ENCODE measurements at places on chromosomes 16 and 17.

- DNase-seq, result no peak
Measured at GRCh38 chr17:74935585-74936469, at the start of gene OTOP3. Gene OTOP3 (plus strand): TSS chr17:74935898. CDS start chr17:74935922, 24 bp downstream.

DNA sequence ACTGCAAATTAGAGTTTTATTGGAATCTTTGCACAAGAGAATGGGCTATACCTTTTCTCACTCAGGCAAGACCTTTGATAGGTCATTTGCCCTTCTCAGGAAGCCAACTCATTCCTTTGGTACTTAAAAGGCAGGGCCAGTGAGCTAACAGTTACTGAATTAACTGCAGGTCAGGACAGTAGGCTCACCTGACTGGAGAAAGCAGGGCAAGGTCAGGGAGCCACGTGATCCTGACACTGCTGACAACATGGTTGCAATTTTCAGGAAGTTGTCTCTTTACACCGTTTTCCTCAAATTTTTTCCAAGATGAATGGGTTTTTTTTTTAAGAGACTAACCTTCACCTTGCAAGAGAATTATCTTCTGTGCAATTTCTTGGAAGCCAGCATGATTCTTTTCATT, 21.1 kb downstream of the CPSF4L start:
- no peak for DNase-seq

- no peak for DNase-seq
Measured at GRCh38 chr17:65027305-65027704, 29.2 kb downstream of the GNA13 start.

GRCh38 chr17:13874134-13874533, 195.2 kb upstream of the COX10 start:
- DNase-seq, result no peak

- DNase-seq, result no peak
Measured at GRCh38 chr16:22816475-22816874, 2.5 kb downstream of the HS3ST2 start.

DNA sequence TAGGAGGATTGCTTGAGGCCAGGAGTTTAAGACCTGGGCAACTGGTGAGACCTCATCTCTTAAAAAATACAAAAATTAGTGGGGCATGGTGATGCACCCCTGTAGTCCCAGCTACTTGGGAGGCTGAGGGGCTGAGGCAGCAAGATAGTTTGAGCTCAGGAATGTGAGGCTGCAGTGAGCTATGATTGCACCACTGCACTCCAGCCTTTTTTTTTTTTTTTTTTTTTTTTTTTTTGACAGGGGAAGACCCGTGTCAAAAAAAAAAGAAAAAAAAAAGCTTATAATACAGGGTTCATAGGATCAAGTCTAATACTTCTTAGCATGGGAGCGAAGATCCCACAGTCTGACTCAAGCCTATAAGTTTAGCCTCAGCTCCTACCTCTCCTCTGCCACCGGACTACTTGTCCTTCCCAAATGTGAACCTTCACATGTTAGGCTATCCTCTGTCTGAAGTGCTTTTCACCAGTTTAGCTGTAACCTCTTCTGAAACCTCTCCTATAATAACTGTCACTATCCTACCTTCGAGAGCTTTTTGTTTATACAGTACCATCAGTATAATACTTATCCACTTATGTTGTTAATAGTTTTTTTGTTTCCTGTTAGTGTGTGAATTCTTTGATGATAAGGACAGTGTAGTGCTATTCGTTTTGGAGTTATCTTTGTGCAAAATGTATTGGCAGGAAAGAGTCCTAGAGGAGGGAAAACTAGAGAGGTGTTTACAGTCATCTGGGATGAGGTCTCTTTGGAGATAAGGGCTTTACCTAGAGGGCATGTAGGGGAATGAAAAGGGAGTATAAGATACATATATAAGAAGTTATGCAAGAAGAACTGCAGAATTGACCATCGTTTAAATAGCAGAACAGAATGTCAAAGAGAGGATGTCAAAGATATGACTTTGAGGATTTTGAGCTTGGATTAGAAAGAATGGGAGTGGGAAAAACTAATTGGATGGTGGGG, 15.5 kb downstream of the CPD start:
- DNase-seq, result peak; percentile 14

GRCh38 chr17:29046473-29046839, 3.5 kb downstream of the PIPOX start:
- no peak for DNase-seq

DNA sequence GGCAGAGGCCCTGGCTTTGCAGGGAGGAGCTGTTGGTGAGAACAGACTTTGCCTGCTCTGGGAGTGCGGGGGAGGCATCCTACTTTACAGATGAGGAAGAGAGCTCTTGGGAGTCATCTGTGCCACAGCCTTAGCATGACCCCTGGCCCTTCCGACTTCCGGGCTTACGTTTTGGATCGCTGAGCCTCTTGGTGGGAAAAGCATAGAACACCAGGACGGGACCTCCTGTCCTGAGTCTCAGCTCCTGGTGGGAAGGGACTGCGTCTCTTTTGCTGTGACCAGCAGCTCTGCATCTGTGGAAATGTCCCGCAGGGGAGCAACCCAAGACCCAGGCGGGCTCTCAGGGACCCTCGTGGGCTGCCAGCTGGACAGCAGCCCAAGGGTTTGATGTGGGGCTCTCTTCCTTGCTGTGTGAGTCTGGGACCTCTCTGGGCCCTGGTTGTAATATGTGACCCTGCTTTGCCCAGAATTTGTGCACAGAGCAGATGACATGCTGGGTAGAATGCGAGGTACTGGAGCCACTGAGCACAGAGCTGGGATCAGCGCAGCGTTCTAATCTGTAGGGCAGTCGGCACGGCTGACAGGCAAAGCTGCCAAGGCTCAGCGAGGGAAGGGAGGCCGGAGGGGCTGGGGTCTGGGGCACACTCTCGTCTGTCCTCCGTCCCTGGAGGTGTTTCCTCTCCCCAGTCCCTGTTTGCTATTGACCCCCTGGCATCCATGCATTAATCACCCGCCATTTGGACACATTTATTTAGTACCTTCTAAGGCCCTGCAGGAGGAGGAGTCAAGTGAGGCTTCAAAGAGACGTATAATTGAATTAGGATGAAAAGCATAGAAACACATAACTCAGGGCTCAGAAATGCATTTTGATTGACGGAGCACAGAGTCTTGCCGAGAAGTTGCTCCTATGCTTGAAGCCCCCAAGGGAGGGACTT, 64.0 kb downstream of the NT5M start:
- no peak for DNase-seq

DNA sequence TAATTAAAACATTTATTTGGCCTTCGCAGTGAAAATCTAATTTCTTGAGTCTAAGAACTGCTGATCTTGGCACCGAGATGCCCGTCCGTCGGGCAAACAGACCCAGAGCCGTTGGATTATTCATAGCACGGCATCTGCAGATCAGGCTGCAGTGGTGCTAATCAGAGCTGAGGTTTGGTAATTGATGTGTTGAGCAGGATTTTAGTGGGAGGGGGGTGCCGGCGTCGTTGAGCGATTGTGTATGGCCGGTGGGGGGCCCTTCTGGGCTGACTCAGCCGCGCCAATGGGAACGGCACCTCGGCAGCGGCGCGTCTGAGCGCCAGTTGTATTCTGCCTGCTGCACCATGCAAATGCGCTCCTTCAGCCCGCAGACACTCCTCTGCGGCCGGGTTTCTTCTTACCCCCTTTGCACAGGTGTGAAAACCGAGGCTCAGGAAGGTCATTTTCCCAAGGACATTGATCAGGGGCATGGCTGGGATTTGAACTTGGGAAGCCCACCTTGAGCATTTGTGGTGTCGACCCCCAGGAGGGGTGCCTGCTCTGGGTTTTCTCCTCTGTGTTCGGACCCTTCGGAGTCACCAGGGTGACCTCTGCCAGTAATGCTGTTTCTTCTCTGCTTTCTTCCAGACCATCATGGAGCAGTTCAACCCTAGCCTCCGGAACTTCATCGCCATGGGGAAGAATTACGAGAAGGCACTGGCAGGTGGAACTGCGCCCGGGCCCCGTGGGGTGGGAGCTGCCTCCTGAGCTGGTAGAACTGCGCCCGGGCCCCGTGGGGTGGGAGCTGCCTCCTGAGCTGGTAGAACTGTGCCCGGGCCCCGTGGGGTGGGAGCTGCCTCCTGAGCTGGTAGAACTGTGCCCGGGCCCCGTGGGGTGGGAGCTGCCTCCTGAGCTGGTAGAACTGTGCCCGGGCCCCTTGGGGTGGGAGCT, 18.4 kb downstream of the BAIAP2 start:
- no peak for DNase-seq

DNA sequence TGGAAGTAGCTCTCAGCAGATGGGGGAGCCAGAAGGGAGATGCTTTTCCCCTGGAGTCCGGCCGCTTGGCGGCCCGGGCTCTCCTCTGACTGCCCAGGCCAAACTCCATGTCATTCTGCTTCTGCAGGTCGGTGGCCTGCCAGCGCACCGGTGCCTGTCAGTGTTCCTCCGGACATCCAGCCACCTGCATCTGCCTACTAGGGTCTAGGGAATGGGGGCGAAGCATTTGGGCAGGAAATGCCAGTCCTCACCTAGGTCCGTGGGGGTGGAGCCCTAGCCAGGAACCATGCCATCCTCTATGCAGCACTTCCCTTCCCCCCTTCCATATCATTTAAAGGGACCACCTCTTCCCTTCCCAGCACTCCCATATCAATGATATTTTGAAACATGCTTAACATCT, 34.2 kb downstream of the GJC1 start:
- DNase-seq, result no peak

DNA sequence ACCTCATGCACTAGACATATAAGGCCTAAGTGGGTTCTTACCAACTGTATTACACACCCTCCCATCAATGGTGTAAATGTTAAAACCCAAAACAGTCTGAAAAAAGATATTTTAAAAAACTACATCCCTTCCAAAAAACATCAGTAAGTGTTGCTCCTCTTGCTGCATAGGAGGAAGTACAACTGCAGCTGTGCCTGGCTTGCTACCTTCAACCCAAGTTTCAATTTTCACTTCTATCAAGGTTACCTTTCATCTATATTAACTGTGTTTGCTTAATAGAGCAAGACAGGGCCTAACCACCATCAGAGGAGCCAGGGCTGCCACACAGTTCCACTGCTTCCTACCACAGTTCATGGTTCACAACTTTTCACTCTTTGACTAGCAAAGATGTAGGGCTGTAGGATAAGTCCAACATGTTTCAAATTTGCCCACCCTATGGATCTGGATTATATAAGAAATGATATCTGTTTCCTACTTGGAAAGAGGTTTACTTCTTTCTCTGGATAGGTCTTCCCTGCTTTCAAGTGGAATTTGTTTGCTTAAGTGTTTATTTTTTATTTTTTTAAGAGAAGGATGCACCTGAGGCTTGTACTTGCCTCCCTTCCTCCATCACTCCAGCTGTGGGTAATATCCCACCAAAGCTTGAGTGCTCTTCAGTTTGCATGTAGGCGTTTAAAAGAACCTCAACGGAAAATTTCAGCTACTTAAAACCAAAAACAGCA, 56.7 kb downstream of the GRB7 start:
- no peak for DNase-seq

GRCh38 chr16:73196670-73197069, 148.7 kb upstream of the ZFHX3 start:
- peak; percentile 54 for DNase-seq

DNA sequence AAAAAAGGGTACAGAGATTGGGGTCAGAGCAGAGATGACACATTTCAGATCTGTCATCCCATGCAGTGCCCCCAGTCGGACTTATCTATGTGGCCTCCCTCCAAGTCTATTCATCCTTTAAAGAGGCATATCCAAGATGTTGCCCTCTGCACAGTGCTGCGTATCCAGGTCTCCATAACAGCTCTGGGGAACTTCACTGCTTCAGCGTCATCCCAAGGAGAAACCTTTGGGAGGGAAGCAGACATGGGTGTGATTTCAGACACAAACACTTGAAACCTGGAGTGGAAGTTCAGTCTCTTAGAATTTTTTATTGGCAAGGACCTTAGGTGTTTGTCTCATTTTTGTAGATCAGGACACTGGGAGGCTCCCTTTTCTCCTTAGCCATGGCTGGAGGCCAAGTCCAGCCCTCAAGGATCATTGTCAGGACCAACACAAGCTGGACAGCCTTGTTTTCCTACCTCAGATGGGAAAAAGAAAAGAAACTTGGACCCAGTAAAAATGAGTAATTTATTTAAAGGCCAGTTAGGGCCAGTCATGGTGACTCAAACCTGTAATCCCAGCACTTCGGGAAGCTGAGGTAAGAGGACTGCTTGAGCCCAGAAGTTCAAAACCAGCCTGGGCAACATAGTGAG, 23.9 kb upstream of the NLK start:
- no peak for DNase-seq

- DNase-seq, result no peak
Measured at GRCh38 chr17:42065201-42065600, 14.8 kb upstream of the C17orf113 start.

DNA sequence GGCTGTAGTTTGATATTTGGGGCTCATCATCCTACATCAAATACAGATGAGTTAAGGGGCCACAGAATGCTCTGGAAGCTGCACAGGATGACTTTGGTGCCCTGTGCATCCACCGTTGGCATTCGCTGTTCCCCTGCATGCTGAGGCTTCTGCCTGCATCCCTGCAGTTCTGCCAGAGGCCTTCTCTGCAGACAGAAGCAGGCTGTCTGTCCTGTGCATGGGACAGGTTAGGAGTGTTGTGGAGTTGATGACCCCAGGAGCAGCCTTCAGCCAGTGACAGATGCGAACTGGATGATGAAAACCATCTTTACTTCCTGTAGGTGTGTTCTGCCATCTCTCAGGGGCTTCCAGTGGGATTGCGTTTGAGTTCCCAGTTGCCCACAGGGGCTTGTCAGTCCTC, 13.6 kb upstream of the TNS4 start:
- no peak for DNase-seq

DNA sequence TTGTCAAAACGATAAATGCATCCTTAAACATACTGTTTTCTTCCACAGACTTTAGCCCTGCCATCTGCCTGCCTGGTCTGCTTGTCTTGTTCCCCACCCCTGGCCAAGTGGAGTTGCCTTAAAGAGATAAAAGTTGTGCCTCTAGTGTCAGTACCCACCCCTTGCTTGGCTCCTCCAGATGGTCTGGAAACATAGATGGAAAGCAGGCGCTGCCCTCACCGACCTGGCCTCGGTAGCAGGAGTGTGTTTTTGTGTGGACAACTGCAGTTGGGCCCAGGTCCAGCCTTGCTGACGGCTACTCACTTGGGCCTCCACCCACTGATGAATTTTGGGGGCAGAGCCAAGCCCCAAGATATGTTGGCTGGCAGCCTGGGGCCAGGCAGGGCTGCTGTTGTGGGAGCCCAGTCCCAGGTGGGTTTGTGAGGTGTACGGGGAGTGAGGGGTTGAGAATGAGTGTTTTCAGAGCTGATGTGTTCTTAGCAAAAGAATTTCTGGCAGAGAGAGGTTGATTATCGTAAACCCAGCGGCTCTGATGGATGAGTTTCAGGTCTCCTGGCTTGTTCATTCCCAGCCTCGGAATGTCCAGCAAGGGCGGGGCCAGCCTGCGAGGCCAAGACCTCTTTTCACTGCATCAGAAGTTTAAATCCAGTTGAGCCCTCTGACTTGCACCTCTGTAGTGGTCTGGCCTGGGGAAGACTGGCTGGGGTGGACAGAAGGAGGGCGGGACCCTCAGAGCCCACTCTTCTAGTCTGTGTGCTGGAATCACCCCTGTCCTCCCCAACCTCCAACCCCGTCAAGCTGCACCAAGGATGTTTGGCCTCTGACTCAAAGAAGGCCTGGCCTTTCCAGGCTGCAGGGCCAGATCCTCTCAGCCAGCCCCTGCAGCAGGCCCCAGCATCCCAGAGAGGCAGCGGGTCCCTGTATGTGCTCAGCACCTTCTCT, 179.7 kb downstream of the RAB11FIP4 start:
- DNase-seq, result no peak

All from NCI-H1092 treated with DMSO at 0.1 percent for 48 hours (cell line).